ENCODE measurements at places on chromosomes 4 and X.

DNA sequence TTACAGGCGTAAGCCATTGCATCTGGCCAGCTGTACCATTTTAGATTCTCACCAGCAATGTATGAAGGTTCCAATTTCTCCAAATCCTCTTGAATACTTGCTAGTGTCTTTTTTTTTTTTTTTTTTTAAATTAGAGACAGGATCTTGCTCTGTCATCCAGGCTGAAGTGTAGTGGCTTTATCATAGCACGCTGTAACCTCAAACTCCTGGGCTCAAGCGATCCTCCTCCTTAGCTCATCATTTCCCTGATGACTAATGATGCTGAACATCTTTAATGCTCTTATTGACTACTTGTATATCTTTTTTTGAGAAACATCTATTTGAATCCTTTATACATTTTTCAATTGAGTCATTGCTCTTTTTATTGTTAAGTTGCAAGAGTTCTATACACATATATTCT, 40.3 kb downstream of the HDAC8 start:
- DNase-seq: no peak

GRCh38 chr4:6893449-6894085, 16.1 kb upstream of the TBC1D14 start:
- no peak for DNase-seq

- no peak for DNase-seq
Measured at GRCh38 chrX:1925053-1925481, 310.2 kb downstream of the ASMT start.

DNA sequence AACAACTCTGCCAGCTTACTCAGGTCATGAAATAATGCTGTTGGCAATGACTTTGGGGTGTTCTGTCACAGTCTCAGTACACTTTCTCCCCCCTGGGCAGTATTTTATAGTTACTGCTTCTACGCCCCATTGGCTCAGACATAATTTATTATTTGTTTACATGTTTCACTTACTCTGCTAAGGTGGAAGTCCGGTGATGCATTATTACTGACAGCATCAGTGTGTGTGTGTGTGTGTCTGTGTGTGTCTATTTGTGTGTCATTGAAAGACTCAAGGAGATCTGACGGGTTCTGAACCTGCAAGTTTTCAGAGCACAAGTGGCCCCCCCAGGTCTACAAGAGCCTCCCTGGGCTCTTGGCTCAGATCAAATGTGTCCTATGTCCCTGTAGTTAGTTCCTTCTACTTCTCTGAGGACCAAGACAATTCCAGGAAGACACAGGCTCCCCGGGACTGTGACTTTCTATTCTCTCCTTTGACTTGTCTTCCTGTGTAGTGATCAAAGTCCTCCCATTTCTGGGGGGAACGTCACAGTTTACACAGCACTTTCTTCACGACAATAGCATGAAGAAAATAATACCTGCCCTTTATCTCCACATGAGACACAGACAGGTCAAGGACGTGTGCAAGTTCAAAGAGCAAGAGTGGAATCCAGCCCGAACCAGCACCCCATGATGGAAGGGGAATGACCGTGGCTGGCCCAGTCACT, 283.7 kb upstream of the GATB start:
- no peak for DNase-seq

DNA sequence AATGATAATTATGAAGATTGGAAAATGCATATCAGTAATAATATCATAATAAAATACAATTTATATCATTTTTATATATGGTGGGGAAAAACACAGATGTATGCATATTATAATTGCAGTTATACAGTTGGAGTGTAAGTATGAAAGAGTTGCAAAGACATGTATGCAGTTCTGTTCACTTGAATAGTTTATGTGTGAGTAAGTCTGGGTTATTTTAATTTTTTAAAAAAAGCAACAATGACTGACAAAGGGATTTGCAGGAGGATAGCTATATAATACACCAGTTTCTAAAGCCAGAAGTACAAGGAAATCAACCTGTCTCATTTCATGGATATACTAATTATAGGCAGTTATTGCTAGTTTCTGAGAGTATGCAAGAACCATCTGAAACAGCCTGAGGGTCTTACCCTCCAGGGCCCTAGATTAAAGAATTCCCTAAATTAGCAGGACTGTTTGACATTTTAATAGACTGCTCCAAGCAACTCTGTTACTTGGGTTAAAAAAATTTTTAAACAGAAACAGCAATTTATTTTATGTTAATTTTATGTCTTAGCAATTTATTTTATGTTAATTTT, 40.2 kb downstream of the FAM114A1 start:
- no peak for DNase-seq

DNA sequence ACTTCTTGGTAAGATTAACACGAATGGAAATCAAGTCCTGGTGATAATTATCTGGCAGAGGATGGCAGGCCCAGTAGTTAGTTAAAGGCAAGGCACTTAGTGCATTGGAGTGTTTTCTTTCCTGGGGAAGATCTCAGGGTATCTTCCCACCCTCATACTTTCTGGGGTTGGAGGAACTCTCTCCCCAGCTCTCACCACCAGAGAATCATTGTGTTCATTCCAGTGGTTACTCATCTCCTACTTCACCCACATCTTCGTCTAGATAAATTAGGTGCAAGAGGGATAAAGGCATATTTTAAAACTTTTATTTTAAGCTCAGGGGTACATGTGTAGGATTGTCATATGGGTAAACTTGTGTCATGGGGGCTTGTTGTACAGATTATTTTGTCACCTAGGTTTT, 67.5 kb upstream of the SH3RF1 start:
- DNase-seq: no peak

GRCh38 chrX:108000751-108001150, 18.6 kb upstream of the TEX13B start:
- no peak for DNase-seq

DNA sequence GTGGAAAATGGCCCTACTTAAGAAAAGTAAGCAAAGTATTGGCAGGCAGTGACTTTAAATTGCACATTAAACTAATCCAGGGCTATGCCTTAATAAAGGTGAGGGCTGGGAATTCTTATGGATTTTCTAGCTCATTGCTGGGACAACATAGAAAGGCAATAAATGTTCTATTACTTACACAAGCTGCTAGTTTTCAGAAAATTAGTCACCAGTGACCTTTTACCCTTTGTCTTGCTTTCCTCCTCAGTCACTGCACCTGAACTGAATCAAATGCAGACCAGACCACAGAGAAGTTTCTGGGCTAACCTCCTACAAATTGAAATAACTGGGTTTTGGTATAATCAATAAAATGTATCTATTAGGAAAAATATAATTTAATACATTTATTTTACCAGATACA, 694.4 kb upstream of the FAM241A start:
- DNase-seq: no peak

- DNase-seq: no peak
Measured at GRCh38 chr4:52606726-52607125, 52.4 kb downstream of the USP46 start.

GRCh38 chr4:120903419-120903818, 19.1 kb downstream of the PRDM5 start:
- DNase-seq: no peak

- no peak for DNase-seq
Measured at GRCh38 chr4:55381502-55381901, 14.3 kb upstream of the TMEM165 start.

DNA sequence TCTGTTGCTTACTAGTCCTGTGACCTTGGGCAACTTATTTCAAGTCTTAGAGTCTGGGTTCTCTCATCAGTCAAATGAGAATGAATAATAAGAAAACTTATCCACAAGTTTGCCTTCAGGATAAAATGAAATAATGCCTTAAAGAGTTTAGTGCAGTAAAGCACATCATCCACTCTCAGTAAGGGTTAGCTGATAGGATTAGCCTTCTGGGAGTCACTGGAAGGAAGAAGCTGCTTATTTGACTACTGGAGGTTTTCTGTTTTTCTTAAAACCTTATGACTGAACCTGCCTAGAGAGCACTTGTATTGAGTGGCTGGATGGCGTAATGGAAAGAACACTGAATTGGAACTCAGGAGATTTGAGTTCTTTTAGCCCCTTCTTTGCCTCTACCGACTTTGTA, 1.8 kb downstream of the RNF128 start:
- DNase-seq: no peak

- peak; percentile 29 for DNase-seq
Measured at GRCh38 chr4:70687392-70687791, 940 bp upstream of the UTP3 start.

DNA sequence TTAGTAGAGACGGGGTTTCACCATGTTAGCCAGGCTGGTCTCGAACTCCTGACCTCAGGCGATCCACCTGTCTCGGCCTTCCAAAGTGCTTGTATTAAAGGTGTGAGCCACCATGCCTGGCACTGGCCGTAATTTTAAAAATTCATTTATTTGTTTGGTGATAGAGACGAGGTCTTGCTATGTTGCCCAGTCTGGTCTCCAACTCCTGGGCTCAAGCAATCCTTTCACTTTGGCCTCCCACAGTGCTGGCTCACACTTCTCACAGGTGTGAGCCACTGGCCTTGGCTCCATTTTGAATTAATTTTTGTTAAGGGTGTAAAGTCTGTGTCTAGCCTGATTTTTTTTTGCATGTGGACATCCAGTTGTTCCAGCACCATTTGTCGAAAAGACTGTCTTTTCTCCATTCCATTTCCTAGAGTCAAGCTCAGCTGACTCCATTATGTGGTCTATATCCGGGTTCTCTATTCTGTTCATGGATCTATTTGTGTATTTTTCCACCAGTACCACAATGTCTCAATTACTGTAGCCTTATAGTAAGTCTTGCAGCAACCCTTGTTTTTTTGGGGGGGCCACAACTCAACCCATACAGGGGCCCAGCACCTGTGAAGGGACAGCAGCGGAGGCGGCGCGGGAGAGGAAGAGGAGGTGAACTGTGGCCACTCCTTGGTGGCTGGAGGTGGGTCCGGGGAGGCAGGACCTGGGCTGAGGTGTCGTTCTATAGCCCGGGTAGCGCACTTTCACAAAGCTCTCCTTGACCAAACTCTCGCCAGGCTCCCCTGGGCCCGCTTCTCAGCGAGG, 1.5 kb upstream of the NSD2 start:
- no peak for DNase-seq

DNA sequence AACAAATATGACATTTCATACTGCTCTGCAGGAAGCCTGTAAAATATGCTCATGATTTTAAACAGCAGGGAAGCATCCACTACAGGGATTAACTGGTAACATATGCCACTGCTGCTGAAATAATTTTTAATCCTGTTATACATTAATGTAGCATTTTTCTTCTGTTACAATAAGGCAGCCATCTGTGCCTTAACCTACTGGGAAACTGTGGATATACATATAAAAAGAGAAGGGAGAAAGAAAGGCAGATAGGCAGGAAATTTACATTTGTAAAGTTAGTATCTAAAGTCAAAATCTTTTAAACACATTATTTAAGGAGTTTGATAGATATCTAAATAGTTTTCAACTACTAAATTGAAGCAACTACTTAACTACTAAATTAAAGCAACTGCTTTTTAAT, 514.6 kb upstream of the KLHL4 start:
- DNase-seq: no peak

DNA sequence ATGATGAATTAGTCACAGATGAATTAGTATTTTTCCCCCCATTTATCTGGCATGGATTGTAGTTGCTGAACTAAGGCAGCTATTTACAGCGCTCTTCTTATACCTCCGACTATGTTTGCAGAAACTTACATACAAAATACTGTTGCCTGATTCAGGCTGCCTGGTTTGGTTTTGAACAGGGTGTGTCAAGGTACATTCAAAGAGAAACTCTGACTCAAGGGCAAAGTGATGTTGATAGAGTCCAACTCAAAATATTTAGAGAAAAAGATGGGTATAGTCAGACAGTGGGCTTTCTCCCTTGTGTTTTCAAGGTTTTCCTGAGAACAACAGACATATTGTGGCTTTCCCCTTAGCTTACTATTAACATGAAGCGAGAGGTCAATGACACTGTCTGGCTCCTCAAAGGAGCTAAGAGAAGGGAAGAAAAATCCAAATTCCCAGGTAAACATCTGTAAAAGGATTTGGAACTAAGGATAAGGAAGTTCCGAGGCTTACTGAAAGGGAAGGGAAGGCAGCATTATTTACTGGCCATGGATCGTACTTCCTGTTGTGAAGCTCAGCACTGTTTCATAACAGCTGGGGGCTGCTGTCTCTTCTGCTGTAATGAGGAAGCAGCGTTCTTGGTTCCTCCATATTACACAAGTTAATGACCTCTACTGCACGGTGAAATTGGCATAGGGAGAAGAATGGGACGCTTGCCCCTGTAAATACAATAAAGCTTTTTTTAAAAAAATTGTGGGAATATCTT, 30.9 kb downstream of the FAM9C start:
- peak; percentile 36 for DNase-seq

GRCh38 chr4:101967697-101968346, 177.3 kb downstream of the BANK1 start:
- no peak for DNase-seq

DNA sequence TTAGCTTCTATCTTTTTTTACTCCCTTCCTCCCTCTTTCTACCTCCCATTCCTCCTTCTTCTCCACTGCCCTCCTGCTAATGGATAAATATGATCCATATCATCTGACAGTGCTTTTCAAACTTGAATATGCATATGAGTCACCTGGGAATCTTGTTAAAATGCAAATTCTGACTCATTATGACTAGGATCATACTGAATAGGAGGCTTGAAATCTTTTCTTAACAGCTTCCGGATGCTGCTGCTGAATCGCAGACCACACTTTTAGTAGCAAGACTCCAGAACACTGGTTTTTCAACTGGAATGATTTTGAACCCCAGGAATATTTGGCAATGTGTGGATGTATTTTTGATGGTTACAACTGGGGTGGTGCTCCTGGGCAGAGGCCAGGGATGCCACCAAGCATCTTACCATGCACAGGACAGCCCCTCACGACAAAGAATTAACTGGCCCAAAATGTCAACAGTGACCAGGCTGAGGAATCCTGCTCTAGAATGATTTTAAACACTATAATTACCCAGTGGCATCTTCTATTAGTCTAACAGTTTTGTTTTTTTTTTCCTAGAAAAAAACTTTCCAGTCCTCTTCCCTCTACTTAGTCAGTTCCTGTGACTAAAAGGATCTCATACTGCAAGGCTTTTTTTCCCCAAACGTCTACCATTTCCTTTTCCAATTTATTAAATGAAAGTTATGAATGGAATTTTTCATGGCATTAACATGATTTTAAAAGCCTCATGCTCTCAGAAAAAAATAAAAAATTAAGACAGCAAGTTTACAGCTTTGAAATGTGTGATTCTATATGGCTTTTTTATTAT, 10.6 kb upstream of the PYURF start:
- DNase-seq: no peak

GRCh38 chr4:158636619-158637018, 35.1 kb downstream of the C4orf46 start:
- no peak for DNase-seq

All from activated naive CD4-positive, alpha-beta T cell treated with anti-CD3 and anti-CD28 coated beads, Interleukin-2, amount 10 ng/mL, durations not matched to agents 7 days and 5 days (primary cell).